ELR (cell line): ENCODE measurements at places on chromosomes 7 and 10.
A peak's percentile ranks its signal among the peaks of the same experiment; 100 is the strongest.

- peak; percentile 97 for DNase-seq
Measured at GRCh38 chr10:93475871-93476270, 6.3 kb downstream of the MYOF start.

GRCh38 chr7:2096692-2097387 lies 135.9 kb downstream of the MAD1L1 start:
- no peak for DNase-seq

DNA sequence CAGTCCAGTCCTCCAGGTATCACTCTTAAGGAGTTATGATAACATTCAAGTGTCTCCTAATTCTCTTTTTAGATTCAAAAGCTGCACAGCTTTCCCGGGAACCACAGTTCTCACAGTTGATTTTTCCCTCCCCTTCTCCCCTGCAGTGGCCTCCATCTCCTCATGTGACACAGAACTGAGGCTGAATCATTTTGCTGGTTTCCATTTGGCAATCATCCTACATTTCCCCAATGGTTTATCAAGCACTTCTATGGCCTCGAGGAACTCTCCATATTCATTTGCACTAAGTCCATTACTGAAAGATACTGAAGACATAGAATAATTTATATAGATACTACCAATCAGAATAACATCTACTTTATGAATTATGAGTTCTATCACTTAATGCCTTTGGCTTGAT lies 484.9 kb downstream of the GPAM start:
- no peak for DNase-seq

GRCh38 chr7:158050441-158050977 lies 537.1 kb downstream of the PTPRN2 start:
- DNase-seq, result no peak
